ENCODE measurements at places on chromosomes 6 and 20. TPM values are rescaled to one million over a fixed set of nuclear protein-coding genes. Genes with fewer than 3 reads are reported as not detected.

GRCh38 chr6:152404086-152404857 lies 232.9 kb downstream of the SYNE1 start:
- H3K4me1 ChIP-seq, result no peaks in the 10 kb centered on the region
- no peak overlapping the region for H3K4me3 ChIP-seq
- no peaks in the 10 kb centered on the region for H3K27me3 ChIP-seq
- no peak for DNase-seq
- H3K36me3 ChIP-seq, result no peaks in the 10 kb centered on the region

- H3K36me3 ChIP-seq, result no peaks in the 10 kb centered on the region
- H3K27me3 ChIP-seq, result no peaks in the 10 kb centered on the region
- H3K27ac ChIP-seq, result no peak overlapping the region
- H3K4me1 ChIP-seq, result no peaks in the 10 kb centered on the region
- DNase-seq, result no peak
These were observed 263.5 kb downstream of the TFAP2A start for GRCh38 chr6:10151144-10151915.

GRCh38 chr20:25076731-25077609 lies 5.0 kb downstream of the VSX1 start:
- H3K4me1 ChIP-seq, result peaks cover 5% of the 10 kb centered on the region
- peaks cover 2% of the 10 kb centered on the region for H3K36me3 ChIP-seq
- H3K4me3 ChIP-seq, result no peak overlapping the region
- DNase-seq, result no peak
- no peak overlapping the region for H3K27ac ChIP-seq

- peaks cover 10% of the 10 kb centered on the region for H3K36me3 ChIP-seq
- H3K4me1 ChIP-seq, result peaks cover 43% of the 10 kb centered on the region
- no peak for DNase-seq
- peaks cover 71% of the 10 kb centered on the region for H3K27me3 ChIP-seq
- no peak overlapping the region for H3K4me3 ChIP-seq
These were observed 32.3 kb upstream of the LAMA4 start for GRCh38 chr6:112286500-112287144.

- no peaks in the 10 kb centered on the region for H3K4me1 ChIP-seq
- no peak overlapping the region for H3K27ac ChIP-seq
- H3K27me3 ChIP-seq, result no peaks in the 10 kb centered on the region
These were observed 276.7 kb downstream of the PLCB1 start for GRCh38 chr20:8408587-8409307.

The SMLR1 gene
- total RNA-seq, result not detected

All from activated CD8-positive, alpha-beta memory T cell treated with anti-CD3 and anti-CD28 coated beads, Interleukin-2, amount 10 ng/mL, durations not matched to agents 7 days and 5 days (primary cell).